GM23338 (cell line): ENCODE measurements at places on chromosomes 5 and 9.

- peaks cover 34% of the 10 kb centered on the region for H3K4me1 ChIP-seq
- H3K36me3 ChIP-seq, result peaks cover 29% of the 10 kb centered on the region
- DNase-seq, result no peak
- H3K4me3 ChIP-seq, result no peak overlapping the region
- H3K27me3 ChIP-seq, result no peaks in the 10 kb centered on the region
Measured at GRCh38 chr5:179825655-179826182, 5.0 kb downstream of the SQSTM1 start.

DNA sequence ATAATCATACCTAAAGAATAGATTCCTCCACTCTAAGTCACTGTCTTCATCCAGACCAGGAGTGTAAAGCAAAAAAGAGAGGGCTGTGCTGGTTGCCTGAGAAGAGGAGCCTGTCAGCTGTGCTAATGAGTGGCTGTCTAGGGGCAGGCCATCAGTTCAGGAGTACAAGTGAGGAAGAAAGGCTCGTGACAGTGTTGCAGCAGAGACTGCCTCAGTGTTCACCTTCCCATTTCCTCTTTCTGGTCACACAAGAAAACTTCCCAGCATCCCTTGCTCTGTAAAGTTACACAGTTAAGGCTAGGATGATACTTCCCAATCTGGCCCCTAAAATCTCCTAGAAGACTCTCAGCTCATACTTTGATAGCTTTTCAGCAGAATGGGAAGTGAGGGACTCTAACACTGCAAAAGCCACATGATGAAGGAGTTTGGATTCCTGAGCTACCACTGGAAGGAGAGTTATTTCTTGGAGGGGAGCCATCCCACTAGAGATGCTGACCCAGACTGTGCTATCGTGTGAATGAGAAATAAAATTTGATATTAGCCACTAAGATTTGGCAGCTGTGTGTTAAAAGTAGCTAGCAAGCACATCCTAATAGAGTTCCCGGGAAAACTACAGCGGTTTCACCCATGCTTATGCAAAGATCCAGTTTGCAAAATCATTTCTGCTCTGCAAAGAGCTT lies 67.1 kb downstream of the ADAMTS12 start:
- H3K4me1 ChIP-seq, result peaks cover 27% of the 10 kb centered on the region
- H3K36me3 ChIP-seq, result no peaks in the 10 kb centered on the region
- H3K4me3 ChIP-seq, result no peak overlapping the region
- H3K27me3 ChIP-seq, result no peaks in the 10 kb centered on the region
- no peak overlapping the region for H3K27ac ChIP-seq
- DNase-seq, result no peak

- no peaks in the 10 kb centered on the region for H3K4me1 ChIP-seq
- no peaks in the 10 kb centered on the region for H3K27me3 ChIP-seq
- no peak overlapping the region for H3K4me3 ChIP-seq
- no peaks in the 10 kb centered on the region for H3K36me3 ChIP-seq
- no peak overlapping the region for H3K27ac ChIP-seq
Measured at GRCh38 chr5:159855476-159856191, 60.6 kb upstream of the ADRA1B start.

GRCh38 chr5:134534726-134535110 lies 9.2 kb downstream of the JADE2 start:
- no peaks in the 10 kb centered on the region for H3K27me3 ChIP-seq
- peaks cover 40% of the 10 kb centered on the region for H3K4me1 ChIP-seq
- H3K27ac ChIP-seq, result 0 out of 2 replicates have a peak overlapping the region, but pooled peaks have one; percentile 50
- no peak for DNase-seq
- H3K36me3 ChIP-seq, result peaks cover 14% of the 10 kb centered on the region; the same call in 1 of the 2 replicates
- H3K4me3 ChIP-seq, result no peak overlapping the region
